Epithelial cell of esophagus (primary cell): ENCODE measurements at places on chromosomes 5 and 9.

GRCh38 chr5:64210866-64211265, 45.2 kb downstream of the RNF180 start:
- peak; percentile 89 for DNase-seq

GRCh38 chr5:75349663-75350062, 12.6 kb downstream of the HMGCR start:
- no peak for DNase-seq

DNA sequence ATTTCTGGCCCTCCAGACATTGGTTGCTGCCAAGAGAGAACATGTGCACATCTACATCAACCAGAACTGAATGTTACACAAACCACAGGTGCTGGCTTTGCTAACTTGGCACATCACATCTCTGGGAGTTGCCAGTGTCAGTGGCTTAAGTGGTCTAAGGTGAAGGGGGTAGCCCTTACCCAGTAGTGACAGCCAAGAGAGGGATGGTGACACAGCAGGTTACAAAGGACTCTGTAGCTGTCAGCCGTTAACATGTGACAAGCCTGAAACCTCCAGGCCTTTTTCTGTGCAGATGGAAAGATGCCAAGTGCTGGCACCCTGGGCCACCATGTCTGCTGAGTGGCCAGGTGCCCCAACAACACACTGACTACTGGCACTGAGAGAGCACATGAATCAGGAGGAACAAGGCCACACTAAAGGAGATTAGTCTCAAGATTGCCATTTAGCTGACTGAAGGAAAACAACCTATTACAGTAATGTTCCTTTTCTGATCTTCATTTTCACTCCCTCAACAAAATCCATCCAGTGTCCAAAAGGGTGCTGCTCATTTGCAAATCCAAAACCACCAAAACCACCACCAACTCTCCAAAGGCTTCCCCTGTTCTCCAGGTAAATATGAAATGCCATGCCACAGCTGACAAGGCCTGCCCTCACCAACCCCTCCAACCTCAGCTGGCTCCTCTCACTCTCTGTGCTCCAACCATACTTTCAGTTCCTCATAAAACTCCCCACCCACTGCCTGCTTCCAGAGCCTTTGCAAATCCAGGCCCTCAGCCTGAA, 20.2 kb downstream of the SIL1 start:
- no peak for DNase-seq

GRCh38 chr5:98483301-98483685, 290.2 kb upstream of the RGMB start:
- no peak for DNase-seq

DNA sequence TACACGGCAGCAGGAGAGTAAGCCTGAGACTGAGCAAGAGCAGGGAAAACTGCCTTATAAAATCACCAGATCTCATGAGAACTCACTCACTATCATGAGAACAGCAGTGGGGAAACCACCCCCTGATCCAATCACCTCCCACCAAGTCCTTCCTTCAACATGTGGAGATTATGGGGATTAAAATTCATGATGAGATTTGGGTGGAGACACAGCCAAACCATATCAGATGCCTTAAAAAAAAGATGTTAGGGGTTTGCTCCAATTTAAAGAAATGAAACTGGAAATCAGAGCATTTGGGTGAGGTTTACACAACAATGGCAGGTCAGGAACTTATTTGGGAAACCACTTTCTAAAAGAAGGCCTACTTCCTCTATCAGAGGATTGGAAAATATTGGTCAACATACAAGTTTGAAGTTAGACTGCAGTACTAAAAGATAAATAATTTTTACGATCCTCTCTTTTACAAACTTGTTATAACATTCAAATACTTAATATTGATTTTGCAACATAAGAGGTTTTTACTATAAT, 105.1 kb downstream of the FBN2 start:
- no peak for DNase-seq

DNA sequence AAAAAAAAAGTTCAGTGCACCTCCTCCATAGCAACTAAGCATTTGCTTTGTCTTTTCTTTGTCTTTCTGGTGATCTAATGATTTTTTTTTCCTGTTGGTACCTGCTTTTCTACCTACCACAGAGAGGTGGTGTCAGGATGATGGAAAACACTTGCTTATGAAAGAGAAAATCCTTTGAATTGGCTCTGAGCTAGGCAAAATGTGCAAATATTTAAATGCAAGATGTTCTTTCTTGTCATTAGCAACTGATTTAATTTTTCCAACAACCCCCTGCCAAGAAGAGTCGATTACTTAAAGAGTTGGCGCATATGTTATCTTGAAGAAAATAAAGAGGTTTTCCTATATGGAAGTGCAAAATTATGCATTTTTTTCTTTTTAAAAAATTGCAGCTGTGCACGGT, 37.7 kb downstream of the TNC start:
- no peak for DNase-seq

- DNase-seq: peak; percentile 53
These were observed 247.2 kb downstream of the KIF4B start for GRCh38 chr5:155260798-155261197.

- peak; percentile 65 for DNase-seq
These were observed 17.5 kb downstream of the SPOCK1 start for GRCh38 chr5:137481596-137481995.

GRCh38 chr5:45737153-45737552, 41.0 kb upstream of the HCN1 start:
- no peak for DNase-seq

DNA sequence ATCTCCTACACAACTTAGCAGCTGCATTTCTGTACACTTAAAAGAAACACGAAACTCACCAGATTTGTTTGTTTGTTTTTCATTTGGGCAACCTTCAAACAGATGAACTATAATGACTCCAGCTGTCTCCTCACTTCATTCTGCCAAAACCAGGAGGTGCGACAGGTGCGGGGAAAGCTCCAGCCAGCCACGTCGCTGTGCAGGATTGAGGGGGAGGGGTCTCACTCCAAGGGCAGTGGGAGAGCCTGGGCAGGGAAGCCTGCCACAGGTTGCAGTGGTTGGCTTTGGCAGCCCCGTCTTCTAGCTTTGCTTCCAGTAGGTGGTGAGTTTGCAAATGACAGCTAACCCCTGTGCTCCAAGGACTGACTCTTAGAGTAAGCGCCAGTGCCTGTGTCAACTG, 215.8 kb downstream of the CEMIP2 start:
- no peak for DNase-seq

GRCh38 chr9:77982581-77983319, 48.9 kb downstream of the GNAQ start:
- DNase-seq: no peak
